ENCODE measurements at places on chromosomes 5 and 9. TPM values are rescaled to one million over a fixed set of nuclear protein-coding genes. Genes with fewer than 3 reads are reported as not detected.
A peak's percentile ranks its signal among the peaks of the same experiment; 100 is the strongest.

DNA sequence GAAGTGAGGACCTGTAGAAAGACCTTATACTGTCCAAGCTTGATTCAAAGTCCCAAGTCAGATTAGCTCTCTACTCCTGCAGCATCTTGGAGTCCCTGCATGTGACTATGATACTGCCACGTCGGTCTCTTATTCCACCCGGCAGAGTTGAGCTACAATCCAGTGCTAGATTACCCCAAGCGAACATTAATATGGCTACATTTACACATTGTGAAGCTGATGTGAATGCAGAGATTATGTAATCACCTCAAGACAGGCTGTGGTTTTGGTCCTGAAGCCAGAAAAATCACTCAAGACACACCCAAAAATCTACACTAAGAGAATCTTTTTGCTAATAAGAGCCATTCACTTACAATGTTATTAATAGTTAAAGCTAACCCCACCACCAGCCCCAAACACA, 116.7 kb downstream of the GNA14 start:
- DNase-seq = no peak

DNA sequence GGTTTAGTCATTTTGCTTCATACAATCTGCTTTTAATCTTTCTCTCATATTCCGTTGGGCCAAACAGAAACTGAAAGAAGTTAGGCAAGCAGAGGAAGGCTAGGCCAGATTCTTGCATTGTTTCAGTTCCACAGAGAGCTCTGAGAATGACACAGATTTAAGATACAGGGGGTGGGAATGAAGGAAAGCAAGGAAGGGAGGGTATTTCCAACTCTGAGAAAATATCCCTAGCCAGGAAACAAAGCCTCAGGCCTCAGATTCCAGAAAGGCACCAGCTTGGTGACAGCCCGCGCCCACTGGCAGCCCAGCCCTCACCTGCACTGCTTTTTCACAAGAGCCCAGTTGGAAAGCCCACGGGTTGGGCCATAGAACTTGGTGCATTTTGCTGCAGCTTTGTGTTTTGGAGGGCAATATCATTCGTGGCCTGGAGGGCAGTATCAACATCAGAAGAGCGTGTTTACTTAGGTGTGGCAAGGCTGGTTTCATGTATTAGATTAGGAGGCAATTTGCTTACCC, 63.5 kb downstream of the ENC1 start:
- no peak for DNase-seq

GRCh38 chr5:4995014-4995413, 145.1 kb upstream of the ADAMTS16 start:
- no peak for DNase-seq

GRCh38 chr5:74161170-74161569, 479.4 kb downstream of the ENC1 start:
- DNase-seq = no peak

- DNase-seq = no peak
These were observed 476.6 kb upstream of the TNC start for GRCh38 chr9:115594557-115594956.

GRCh38 chr9:119961774-119962424, 592.7 kb upstream of the BRINP1 start:
- peak; percentile 73 for DNase-seq

GRCh38 chr9:124800306-124801259, 23.6 kb downstream of the OLFML2A start:
- no peak for DNase-seq

DNA sequence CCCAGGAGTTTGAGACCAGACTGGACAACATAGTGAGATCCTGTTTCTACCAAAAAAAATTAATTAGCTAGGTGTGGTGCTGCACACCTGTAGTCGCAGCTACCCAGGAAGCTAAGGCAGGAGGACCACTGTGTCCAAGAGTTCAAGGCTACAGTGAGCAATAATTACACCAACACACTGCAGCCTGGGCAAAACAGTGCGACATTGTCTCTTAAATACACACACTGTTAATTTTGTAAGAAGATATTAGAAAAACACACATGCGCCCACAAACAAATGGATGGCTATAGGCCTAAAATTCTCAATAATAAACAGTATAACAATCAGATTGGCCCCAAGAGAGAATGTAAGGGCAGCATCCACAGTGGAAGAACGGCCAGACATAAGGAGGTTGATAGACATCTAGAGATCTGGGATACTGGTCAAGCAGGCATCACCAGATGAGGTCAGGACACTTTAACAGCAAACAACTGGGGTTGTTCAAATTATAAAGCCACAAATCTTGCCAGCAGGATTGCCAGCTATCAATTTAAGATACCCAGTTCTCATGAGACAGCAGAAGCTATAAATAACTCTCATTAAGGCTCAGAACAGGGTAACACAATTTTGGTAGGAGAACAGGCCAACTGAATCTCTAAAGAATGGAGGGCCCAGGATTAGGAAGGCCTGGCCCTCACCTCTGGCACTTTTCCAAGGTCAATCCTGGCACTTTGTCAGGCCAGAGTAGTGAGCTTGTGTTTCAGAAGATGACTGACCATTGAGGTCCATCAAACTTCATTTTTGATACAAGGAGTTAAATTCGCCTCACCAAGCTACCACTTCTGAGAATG, 29.5 kb downstream of the GOLPH3 start:
- DNase-seq = peak; percentile 21

DNA sequence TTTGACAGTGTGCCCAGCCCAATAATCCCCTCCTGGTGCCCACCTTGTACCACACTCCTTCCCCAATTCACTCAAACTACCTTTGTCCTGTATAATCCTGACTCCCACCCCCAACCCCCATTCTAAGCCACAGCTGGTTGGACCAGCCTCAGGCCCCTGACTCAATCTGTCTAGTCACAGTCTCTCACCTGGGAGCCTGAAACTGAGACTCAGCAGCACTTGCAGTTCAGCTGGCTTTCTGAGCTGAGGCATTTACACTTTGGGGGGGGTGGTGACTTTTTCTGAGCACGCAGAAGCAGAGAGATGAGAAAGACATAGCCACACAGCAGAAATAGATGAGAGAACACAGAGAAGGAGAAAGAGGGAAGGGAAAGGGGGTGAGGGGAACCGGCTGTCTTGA, 247.3 kb downstream of the MAN2A1 start:
- DNase-seq = no peak

DNA sequence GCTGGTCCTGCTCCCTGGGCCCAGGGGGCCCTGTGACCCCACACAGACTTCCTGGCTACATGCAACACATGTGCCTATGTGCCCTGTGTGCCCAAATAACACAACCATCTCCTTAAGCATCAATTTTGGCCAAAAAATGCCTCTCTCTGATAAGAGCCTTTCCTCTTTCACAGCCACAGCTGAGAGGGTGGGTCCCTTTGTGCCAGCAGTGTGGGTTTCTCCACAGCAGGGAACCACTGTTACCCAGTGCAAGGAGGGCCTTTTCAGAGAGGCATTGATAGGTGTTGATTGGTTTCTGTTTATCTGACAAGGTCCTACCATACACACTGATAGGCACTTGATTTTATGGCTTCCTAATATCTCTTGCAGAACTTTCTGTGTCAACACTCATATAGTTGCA, 42.7 kb downstream of the SYK start:
- DNase-seq = no peak

DNA sequence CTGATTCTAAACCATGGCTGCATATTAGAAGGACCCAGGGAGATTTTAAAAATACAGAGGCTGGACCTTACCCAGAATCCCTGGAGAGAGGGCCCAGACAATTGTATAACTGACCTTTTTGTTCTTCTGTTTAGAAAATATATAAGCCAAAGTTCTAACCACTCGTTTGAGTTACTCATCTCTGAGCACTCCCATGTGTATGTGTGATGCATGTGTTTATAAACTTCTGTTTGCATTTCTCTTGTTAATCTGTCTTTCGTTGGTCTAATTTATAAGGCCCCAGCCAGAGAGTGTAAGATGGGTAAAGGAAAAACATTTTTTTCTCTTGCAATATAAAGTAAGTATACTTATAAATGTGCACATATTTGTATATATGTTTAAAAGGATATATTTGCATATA, 443.9 kb downstream of the ZNF608 start:
- no peak for DNase-seq

DNA sequence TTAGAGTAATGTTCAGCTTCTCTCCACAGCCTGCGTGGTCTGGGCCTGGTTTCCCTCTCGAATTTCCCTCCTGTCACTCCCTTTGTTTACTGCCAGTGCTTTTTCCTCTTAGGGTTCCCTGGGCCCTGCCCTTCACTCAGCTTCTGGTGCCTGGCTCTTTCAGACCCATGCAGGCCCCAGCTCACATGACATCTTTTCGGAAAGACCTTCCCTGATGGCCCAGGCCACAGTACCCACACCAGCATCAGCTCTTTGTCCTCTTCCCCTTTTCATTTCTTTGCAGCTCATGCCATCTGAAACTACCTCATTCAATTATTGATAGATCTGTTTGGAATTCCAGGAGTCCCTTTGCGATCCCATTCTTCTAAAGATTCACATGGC, 68.1 kb upstream of the ABL1 start:
- DNase-seq = no peak

- DNase-seq = peak; percentile 50
These were observed 27.3 kb upstream of the HSPA9 start for GRCh38 chr5:138602371-138603000.

- DNase-seq = peak; percentile 64
These were observed 19.7 kb downstream of the DNAJA1 start for GRCh38 chr9:33044677-33045282.

GRCh38 chr9:99105152-99106043, 485 bp downstream of the TGFBR1 start:
- DNase-seq = peak; percentile 90

- DNase-seq = no peak
These were observed 36.0 kb downstream of the SARDH start for GRCh38 chr9:133701981-133702797.

DNA sequence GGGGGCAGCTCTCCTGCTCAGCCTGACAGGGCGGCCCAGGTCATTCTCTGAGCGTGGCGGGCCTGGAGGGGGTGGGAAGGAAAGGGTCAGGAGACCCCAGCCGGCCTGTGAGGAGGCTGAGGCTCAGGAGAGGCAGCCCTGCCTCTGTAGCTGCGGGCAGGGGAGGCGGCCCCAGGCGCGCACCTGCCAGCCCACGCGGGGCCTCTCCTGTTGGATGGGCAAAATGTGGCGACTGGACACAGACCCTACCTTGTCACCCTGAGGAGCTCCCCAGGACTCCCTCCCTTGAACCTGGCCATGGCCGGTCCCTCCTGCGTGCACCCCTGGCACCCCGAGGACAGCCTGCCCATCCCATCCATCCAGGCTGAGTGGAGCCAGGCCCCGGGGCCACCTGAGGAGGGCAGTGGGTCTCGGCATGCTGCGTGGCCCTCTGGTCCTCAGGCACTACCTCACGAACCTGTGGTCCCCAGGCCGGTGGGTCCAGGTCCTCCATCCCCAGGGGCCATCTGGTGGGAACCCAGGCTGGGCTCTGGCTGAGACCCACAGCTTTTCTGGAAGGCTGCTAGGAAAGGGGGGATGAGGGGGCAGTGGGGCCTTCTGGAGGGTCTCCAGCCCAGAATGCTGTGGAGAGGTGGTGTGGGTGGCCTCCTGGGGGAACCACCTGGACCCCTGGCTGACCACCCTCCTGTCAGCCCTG, 15.1 kb upstream of the NRARP start:
- DNase-seq = no peak

DNA sequence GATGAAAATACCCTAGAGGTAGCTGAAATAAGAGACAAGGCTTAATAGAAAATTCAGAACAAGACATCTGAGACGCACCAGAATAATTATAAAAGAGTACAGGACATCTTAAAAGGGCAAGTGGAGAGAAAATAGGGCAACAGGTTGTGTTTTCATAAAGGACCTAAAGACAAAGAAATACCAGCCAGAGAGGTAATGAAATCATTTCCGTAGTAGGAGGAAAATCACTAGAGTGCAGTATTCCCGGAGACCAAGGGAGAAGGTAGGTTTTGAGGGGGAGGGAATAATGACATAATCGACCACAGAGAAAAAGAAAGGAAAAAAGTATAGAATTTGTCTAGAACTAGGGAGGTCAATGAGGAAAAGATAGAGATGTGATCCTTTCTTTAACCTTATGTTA, 26.2 kb upstream of the CTNNAL1 start:
- DNase-seq = no peak

DNA sequence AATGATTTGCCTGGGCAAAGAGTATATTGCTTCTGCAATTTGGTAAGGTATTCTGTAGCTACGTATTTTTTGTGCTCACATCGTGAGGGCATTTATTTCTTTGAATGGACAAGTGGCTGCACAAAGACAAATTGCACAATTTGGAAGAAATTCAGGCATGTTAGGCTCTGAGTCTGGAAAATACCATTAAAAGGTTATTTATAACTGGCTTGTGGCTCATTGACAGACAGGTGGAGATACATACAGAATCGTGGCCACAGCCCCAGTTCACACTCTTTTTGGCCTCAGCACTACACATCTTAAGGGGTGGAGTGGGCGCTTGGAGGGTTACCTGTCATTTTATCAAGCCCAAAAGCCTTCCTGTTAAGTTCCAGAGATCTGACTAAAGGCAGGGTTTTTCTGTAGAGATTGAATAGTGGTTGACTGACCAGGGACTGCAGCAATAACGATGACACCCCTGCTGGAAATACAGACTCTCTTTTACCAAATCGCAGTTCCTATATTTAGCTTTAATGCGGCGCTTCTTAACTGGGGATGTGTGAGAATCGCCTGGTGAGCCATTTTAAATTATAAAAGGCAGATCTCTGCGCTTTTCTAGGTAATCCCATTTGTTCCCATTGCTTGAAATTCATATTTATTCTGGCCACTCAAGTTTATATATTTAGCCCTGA, 14.7 kb downstream of the MAN2A1 start:
- no peak for DNase-seq

- DNase-seq = no peak
These were observed 67.9 kb downstream of the XRCC4 start for GRCh38 chr5:83145241-83145640.

DNA sequence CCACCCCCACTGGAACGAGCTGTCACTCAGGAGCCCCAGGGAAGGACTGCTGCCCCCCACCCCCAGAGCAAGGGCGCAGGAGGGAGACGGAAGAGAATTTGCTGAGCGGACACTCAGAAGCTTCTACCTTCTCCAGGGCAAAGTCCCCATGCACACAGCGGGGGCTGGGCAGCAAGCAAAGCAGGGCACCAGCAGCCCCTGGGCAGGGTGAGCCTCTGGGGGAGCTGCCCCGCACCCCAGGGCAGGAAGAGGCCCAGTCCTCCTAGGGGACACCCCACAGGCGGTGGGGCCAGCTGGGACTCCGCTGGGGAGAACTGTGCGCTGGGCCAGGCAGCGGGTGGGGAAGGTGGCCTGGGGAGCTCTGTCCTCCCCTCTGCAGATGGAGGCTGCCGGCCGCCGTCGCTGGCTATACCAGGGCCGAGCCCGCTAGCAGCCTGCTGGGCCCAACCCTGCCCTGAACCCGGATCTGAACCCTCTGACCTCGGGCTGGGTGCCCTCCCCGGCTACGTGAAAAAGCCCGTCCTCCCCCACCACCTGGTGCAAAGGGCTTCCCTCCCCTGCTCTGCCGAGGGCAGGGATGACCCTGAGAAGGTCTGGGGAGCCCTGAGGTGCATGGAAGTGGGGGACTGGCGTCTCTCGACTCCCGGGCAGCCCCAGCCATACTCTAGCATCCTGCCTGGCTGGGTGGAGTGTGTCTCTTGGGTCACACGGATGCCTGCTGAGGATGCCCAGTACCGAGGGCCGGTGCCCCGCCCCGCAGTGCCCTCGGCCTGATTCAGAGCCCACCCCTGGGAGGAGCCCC, 597 bp upstream of the SLC34A3 start:
- DNase-seq = no peak

Gene FGF1
- 5.3 TPM for polyA plus RNA-seq

Gene ADRA1B
- polyA plus RNA-seq = 2.2 TPM

Gene PCDHB9
- polyA plus RNA-seq = 2.4 TPM

Gene PHF2
- 11.2 TPM for polyA plus RNA-seq

Gene PCDHA9
- 0.02 TPM for polyA plus RNA-seq

Gene SLC2A6
- polyA plus RNA-seq = 7.7 TPM

Gene PIP5KL1
- polyA plus RNA-seq = 6.1 TPM

Gene HK3
- 0.02 TPM for polyA plus RNA-seq

Gene LEAP2
- polyA plus RNA-seq = 0.63 TPM

Gene PLCXD3
- 0.15 TPM for polyA plus RNA-seq

Gene PCDHGA3
- polyA plus RNA-seq = 0.33 TPM
